ENCODE measurements at places on chromosomes 6 and 20. TPM values are rescaled to one million over a fixed set of nuclear protein-coding genes. Genes with fewer than 3 reads are reported as not detected.

GRCh38 chr6:144654506-144654905, 369.4 kb downstream of the UTRN start:
- H3K4me3 ChIP-seq: no peak overlapping the region
- peaks cover 31% of the 10 kb centered on the region for H3K4me1 ChIP-seq
- no peak overlapping the region for H3K27ac ChIP-seq
- H3K27me3 ChIP-seq: no peaks in the 10 kb centered on the region
- DNase-seq: no peak

- H3K27me3 ChIP-seq: peaks cover 3% of the 10 kb centered on the region
- no peak overlapping the region for H3K27ac ChIP-seq
- H3K4me1 ChIP-seq: peaks cover 6% of the 10 kb centered on the region
- no peaks in the 10 kb centered on the region for H3K36me3 ChIP-seq
These were observed 48.1 kb upstream of the NAA20 start for GRCh38 chr20:19969106-19969505.

- no peaks in the 10 kb centered on the region for H3K4me1 ChIP-seq
- no peak for DNase-seq
- H3K27me3 ChIP-seq: no peaks in the 10 kb centered on the region
- no peak overlapping the region for H3K4me3 ChIP-seq
- H3K27ac ChIP-seq: no peak overlapping the region
- peaks cover 18% of the 10 kb centered on the region for H3K36me3 ChIP-seq
These were observed 92.5 kb downstream of the PREP start for GRCh38 chr6:105310371-105310770.

The HNF4A gene
- not detected for total RNA-seq

The SDCBP2 gene
- total RNA-seq: 2.1 TPM

Measured in activated CD8-positive, alpha-beta memory T cell treated with anti-CD3 and anti-CD28 coated beads, Interleukin-2, amount 10 ng/mL, durations not matched to agents 7 days and 5 days (primary cell).